Activated CD4-positive, alpha-beta T cell treated with anti-CD3 and anti-CD28 coated beads, Interleukin-2, amount 10 ng/mL, durations not matched to agents 24 days and 14 days (primary cell): ENCODE measurements at places on chromosomes 2 and 18.
A peak's percentile ranks its signal among the peaks of the same experiment; 100 is the strongest.

DNA sequence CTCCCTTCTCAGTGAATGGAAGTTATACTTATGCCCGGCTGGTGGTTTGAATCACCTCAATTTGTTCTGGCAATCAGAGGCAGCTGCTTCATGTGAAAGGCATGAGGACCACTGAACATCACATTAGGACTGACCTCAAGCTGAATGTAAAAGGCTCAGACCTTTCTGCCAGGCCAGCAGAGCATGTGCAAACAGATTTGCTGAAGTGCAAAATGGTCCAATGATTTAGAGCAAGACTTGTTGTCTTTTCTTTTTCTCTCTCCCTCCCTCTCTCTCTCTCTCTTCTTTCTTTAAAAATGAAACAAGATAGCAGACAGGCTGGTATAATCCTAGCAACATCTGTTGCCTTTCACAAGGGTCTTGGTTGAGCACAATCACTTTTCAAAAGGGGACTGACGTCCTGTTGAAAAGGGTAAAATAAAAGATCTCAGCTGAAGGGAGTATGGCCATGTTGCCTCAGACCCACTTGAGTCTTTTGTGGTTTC, 13.3 kb upstream of the CDH7 start:
- H3K27me3 ChIP-seq: no peaks in the 10 kb centered on the region
- no peaks in the 10 kb centered on the region for H3K4me1 ChIP-seq
- no peak for DNase-seq
- no peaks in the 10 kb centered on the region for H3K36me3 ChIP-seq
- no peak overlapping the region for H3K27ac ChIP-seq
- H3K4me3 ChIP-seq: no peak overlapping the region

- DNase-seq: no peak
- no peak overlapping the region for H3K4me3 ChIP-seq
- no peaks in the 10 kb centered on the region for H3K4me1 ChIP-seq
- no peaks in the 10 kb centered on the region for H3K36me3 ChIP-seq
- H3K27ac ChIP-seq: no peak overlapping the region
These were observed 860.1 kb downstream of the BCL11A start for GRCh38 chr2:59693231-59693959.

- H3K27me3 ChIP-seq: peaks cover 15% of the 10 kb centered on the region
- H3K4me1 ChIP-seq: no peaks in the 10 kb centered on the region
- no peak overlapping the region for H3K4me3 ChIP-seq
- no peak overlapping the region for H3K27ac ChIP-seq
- peak; percentile 64 for DNase-seq
These were observed 194.2 kb upstream of the PKDCC start for GRCh38 chr2:41853427-41854191.

GRCh38 chr2:71990122-71990521, 157.5 kb downstream of the CYP26B1 start:
- H3K4me1 ChIP-seq: no peaks in the 10 kb centered on the region
- H3K36me3 ChIP-seq: no peaks in the 10 kb centered on the region
- DNase-seq: no peak
- H3K4me3 ChIP-seq: no peak overlapping the region

- no peaks in the 10 kb centered on the region for H3K36me3 ChIP-seq
- H3K27ac ChIP-seq: no peak overlapping the region
- H3K4me3 ChIP-seq: no peak overlapping the region
- DNase-seq: no peak
These were observed 256.4 kb downstream of the MEIS1 start for GRCh38 chr2:66691031-66691965.

GRCh38 chr18:76384861-76385680, 110.0 kb downstream of the ZNF516 start:
- peaks cover 26% of the 10 kb centered on the region for H3K27me3 ChIP-seq
- H3K4me3 ChIP-seq: no peak overlapping the region
- peaks cover 10% of the 10 kb centered on the region for H3K4me1 ChIP-seq

DNA sequence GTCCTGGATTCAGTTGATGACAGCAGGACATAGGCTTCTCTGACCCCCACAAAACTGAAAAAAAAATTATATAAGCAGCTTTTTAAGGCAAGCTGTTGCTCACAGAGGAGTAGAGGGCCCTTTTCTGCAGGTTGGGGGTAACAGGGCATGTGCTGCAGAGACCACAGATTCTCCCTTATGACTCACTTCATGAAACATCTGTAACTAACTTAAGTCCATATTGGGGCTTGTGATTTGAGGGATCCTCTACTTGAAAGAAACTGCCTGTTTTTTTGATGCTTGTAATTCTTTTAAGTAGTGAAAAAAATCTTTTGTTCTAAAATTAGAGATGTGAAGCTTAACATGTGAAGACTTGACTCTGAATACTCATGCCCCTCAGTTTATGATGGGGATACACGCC, 33.4 kb downstream of the XRCC5 start:
- H3K4me3 ChIP-seq: no peak overlapping the region
- H3K4me1 ChIP-seq: peaks cover 30% of the 10 kb centered on the region
- H3K27ac ChIP-seq: peak overlapping the region; percentile 61
- peaks cover 62% of the 10 kb centered on the region for H3K36me3 ChIP-seq

- H3K27me3 ChIP-seq: no peaks in the 10 kb centered on the region
- H3K4me1 ChIP-seq: no peaks in the 10 kb centered on the region
- no peak overlapping the region for H3K4me3 ChIP-seq
- H3K36me3 ChIP-seq: peaks cover 67% of the 10 kb centered on the region
These were observed 49.7 kb downstream of the RIF1 start for GRCh38 chr2:151459358-151459757.

DNA sequence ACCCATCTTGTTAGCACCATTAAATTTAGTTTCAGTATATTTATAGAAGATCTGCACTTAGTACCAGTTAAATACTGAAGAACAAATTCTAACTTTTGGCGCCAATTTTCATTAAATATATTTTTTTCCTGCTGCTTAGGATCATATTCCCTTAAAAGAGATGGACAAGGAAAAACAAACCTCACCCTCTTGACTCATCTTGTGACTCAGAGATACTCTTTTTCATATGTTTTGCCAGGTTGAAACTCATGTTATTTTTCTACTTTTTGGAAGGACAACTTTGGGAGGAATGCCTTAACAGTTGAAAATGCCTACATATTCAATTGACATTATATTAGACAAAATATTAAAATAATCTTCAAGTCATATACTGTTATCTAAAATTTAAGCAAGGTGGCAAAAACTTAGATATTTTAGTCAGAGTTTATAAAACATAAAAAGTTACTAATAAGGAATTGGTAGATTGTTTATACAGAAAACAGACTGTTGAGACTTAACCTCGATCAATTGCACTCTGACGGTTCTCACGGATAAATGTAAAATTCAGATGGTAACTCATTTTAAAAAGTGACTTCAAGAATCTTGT, 36.2 kb downstream of the PNO1 start:
- no peaks in the 10 kb centered on the region for H3K36me3 ChIP-seq
- no peak for DNase-seq
- no peaks in the 10 kb centered on the region for H3K27me3 ChIP-seq
- H3K4me3 ChIP-seq: no peak overlapping the region

GRCh38 chr2:40886655-40887054, 434.8 kb upstream of the SLC8A1 start:
- H3K27ac ChIP-seq: no peak overlapping the region
- no peak overlapping the region for H3K4me3 ChIP-seq
- no peaks in the 10 kb centered on the region for H3K4me1 ChIP-seq
- H3K27me3 ChIP-seq: no peaks in the 10 kb centered on the region

- no peak for DNase-seq
- no peaks in the 10 kb centered on the region for H3K4me1 ChIP-seq
- H3K27me3 ChIP-seq: peaks cover 7% of the 10 kb centered on the region
- no peaks in the 10 kb centered on the region for H3K36me3 ChIP-seq
These were observed 79.2 kb upstream of the MYO3B start for GRCh38 chr2:170098626-170099312.

DNA sequence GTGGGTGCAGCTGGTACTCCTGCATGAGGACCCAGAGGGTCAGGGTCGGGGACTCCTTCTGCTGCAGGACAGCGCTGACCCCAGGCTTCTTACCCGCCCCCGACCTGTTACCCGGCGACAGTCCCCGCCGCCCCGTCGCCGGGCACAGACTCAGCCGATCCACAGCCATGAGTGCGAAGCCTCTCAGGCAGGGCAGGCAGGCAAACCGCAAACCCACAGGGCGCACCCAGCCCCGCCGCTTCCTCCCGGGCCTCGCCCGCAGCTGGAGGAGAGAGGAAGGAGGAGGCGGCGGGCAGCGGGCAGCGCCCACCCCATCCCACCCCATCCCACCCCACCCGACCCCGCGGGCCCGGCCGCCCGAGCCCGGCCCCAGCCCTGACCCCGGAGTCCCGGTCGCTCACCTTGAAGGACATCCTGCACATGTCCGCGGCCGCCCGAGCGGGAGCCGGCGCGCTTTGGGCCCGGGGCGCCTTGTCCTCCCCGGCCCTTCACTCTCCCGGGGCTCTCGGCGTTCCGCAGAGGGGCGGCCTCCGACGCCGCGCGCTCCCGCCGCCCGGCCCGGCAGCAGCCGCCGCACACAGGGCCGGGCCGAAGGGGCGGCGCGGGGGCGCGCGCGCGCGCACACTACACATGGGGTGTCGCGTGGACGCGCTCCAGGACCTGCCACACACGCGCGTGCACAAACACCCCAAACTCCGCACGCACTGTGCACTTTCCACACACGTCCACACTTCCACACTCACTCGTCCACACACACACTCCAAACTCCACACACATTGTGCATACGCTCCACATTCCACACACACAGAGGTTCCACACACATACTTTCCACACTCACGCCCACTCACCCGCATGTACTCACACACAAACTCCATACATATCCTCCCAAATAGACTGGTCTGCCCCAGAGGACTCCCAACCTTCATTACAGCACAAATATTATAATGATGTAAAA, at the start of gene ANKRD29:
Gene ANKRD29, minus strand, starts transcription at position 603 of the 955 bp plus-strand sequence. Its CDS starts 181 bp downstream, at position 422.
- H3K27me3 ChIP-seq: peaks cover 73% of the 10 kb centered on the region
- peak within 1 kb of the TSS; percentile 80 for H3K4me3 ChIP-seq
- peak; percentile 88 for DNase-seq
- peaks cover 19% of the 10 kb centered on the region for H3K4me1 ChIP-seq
- H3K27ac ChIP-seq: peak within 1 kb of the TSS; percentile 32
- no peaks in the 10 kb centered on the region for H3K36me3 ChIP-seq

DNA sequence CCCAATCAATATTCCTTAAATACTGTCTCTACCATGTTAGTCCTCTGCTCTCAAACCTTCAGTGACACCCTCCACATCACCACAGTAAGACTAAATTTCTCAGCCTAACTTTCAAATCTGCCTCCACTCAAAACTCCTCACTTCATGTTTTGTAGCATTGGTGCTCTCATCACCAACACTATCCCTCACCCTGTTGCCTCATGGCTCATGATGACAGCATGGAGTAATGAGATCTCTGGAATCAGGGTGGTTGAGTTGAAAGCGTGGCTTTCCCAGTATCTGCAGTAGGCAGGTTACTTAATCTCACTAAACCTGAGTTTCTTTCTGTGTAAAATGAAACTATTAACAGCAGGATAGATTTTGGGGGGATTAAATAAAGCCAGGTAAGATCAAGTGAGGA, 621.4 kb downstream of the NYAP2 start:
- H3K4me1 ChIP-seq: no peaks in the 10 kb centered on the region
- no peak overlapping the region for H3K27ac ChIP-seq
- no peaks in the 10 kb centered on the region for H3K27me3 ChIP-seq
- DNase-seq: no peak

- no peaks in the 10 kb centered on the region for H3K4me1 ChIP-seq
- H3K4me3 ChIP-seq: no peak overlapping the region
- H3K36me3 ChIP-seq: no peaks in the 10 kb centered on the region
- no peak for DNase-seq
- peaks cover 3% of the 10 kb centered on the region for H3K27me3 ChIP-seq
These were observed 129.3 kb downstream of the RDH14 start for GRCh38 chr2:18430996-18431748.

- H3K36me3 ChIP-seq: no peaks in the 10 kb centered on the region
- no peak overlapping the region for H3K27ac ChIP-seq
- H3K4me3 ChIP-seq: no peak overlapping the region
- H3K27me3 ChIP-seq: peaks cover 15% of the 10 kb centered on the region
- DNase-seq: no peak
These were observed 4.8 kb upstream of the TMEM87B start for GRCh38 chr2:112050316-112050715.
